Kidney capillary endothelial cell (primary cell): ENCODE measurements at places on chromosomes 1 and 21.

- no peak for DNase-seq
Observed at GRCh38 chr1:147630022-147630421, 40.3 kb downstream of the ACP6 start.

GRCh38 chr1:94029130-94029993, 91.6 kb downstream of the ABCA4 start:
- DNase-seq = no peak

DNA sequence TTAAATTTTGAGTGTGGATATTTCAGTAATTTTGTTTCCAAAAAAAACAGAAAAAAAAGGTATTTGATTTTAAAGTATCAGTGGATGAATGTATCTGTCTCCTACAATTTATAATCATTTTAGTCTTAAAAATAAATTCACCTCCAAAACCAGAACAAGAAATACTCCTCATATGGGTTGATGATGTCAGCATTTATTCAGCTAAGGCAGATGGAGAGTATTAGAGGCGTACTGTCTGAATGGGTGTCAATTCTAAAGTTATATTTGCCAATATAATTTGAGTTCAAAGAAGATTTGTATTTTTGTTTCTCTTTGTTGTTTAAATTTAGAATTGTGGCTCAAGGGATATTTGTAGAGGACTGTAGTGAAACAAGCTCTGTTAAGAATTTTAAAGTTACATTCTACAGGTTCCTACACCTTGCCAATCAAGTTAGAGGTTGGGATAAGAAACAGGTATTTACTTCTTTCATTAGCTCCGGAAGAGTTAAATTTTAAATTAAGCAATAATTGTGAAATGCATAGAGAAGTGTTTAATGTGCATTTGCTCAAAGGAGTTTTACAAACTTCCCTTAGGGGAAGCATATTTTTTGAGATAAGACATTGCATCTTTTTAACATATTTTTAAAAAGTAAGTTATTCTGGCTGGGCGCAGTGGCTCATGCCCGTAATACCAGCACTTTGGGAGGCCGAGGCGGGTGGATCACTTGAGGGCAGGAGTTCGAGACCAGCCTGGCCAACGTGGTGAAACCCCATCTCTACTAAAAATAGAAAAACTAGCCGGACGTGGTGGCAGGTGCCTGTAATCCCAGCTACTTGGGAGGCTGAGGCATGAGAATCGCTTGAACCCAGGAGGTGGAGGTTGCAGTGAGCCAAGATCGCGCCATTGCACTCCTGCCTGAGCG, 1.2 kb downstream of the PLA2G4A start:
- no peak for DNase-seq

GRCh38 chr1:95208876-95209275, 25.1 kb upstream of the RWDD3 start:
- DNase-seq = no peak

GRCh38 chr1:32413507-32414185, 19.4 kb upstream of the BSDC1 start:
- DNase-seq = peak; percentile 60

DNA sequence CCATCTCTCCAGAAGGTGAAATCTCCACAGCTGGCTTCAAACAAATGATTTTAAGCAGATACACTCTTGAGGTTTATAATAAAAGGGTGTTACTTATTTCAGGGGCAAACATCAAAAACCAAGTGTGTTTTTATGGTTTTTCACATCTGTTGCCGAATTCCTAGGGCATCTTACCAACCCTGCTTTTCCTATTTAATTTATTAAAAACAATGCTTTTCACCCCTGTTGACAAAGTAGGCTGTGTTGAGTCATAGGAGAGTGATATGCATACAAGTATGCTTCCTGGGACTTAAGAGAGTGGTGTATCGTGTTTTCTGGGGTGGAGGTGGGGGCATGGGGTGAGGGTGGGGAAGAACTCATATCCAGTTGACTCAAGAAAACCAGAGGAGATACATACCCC, 29.3 kb upstream of the IL20 start:
- DNase-seq = no peak

- no peak for DNase-seq
Observed at GRCh38 chr21:31092832-31093625, 54.8 kb upstream of the KRTAP19-8 start.

GRCh38 chr1:117608758-117609157, 2.9 kb downstream of the TENT5C start:
- DNase-seq = no peak
